ENCODE measurements at places on chromosomes 2 and 18.

- DNase-seq, result no peak
Observed at GRCh38 chr2:170740660-170741059, 25.5 kb downstream of the SP5 start.

GRCh38 chr2:239640210-239640609, 239.4 kb upstream of the HDAC4 start:
- no peak for DNase-seq

- DNase-seq, result no peak
Observed at GRCh38 chr18:66760559-66760958, 156.7 kb upstream of the CDH19 start.

DNA sequence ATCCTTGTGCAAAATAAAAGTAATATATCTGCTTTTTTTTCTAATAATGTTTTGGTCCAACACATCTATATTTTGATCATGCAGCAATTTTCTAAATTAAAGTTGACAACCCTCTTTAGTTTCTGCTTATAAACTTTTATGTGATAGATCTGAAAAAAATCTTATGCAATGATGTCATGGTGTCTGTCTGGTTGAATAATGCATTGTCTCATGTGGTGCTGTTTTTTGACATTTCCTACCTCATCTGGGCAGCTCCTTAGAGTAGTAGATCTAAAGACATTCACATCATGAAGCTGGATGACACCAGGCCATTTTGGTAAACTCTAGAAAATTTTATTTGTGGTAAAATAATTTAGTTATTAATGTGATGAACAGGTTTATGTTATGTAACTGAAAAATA, 106.8 kb upstream of the FN1 start:
- DNase-seq, result no peak

GRCh38 chr2:44615950-44616518, 254.3 kb downstream of the CAMKMT start:
- DNase-seq, result peak; percentile 35

DNA sequence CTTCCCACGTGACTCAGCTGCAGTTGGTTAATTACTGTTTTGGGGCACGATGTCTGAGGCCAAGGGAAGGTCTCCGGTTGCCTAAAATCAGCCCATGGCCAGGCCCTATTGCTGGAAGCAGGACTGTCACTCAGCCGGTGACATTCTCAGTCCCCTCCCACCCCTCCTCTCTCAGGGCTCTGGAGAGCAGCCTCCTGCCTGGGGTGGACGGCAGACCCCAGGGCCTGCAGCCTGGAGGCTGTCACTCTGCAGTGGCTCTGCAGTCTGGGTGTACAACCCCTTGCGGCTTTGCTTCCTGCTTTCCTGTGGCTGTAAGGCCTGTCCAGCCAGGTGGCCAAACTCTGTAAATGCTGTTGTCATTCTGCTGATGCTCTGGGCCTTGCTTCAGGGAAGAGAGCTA, 32.8 kb downstream of the ZBTB7C start:
- no peak for DNase-seq

- DNase-seq, result no peak
Observed at GRCh38 chr2:49832555-49832954, 678.2 kb upstream of the FSHR start.

- no peak for DNase-seq
Observed at GRCh38 chr18:45325778-45326177, 289.5 kb upstream of the SLC14A2 start.

- no peak for DNase-seq
Observed at GRCh38 chr18:38368246-38368645, 802.6 kb upstream of the CELF4 start.
